ENCODE measurements at places on chromosomes 7 and 10.

GRCh38 chr7:18655506-18655905, 160.0 kb downstream of the HDAC9 start:
- no peak for DNase-seq

DNA sequence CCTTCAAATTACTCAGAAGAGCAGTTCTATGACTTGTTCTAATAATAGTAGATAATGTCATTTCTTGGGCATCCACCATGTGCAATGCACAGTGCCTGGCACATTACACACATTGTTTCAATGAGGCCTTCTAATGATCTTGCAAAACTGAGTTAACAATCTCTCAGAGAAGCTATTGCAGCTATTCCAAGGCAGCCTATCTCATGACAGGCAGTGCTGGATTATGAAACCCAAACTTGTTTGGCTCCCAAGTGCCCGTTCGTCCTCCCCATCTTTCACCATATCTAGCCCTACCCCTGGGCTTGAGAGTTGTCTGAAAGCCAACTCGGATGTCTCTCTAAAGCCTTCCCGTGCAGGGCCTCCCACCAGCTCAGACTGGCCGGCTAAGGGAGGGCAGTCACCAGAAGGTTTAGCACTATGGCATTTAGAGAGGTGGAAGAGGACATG, 405.1 kb downstream of the PLXNA4 start:
- no peak for DNase-seq

- DNase-seq, result no peak
Measured at GRCh38 chr7:21642422-21642821, 99.6 kb downstream of the DNAH11 start.

GRCh38 chr10:64113792-64114191, 592.6 kb downstream of the REEP3 start:
- no peak for DNase-seq

DNA sequence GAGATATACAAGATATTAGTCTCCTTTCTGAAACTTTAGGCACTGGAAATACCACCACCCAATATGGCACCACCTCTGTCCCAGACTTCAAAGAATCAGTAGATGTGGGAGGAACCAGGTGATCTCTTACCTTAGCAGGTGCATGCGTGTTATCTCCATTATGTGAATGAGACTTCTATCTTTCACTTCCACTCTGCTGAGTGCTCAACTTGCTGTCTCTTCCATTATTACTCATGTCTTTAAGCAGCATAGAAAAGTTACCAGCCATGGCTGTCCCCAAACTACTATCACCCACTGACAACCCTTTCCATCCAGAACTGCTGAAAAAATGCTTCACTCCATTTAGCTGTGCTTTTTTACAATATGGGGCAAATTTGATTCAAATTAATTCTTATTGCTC, 101.5 kb upstream of the PRSS1 start:
- no peak for DNase-seq

DNA sequence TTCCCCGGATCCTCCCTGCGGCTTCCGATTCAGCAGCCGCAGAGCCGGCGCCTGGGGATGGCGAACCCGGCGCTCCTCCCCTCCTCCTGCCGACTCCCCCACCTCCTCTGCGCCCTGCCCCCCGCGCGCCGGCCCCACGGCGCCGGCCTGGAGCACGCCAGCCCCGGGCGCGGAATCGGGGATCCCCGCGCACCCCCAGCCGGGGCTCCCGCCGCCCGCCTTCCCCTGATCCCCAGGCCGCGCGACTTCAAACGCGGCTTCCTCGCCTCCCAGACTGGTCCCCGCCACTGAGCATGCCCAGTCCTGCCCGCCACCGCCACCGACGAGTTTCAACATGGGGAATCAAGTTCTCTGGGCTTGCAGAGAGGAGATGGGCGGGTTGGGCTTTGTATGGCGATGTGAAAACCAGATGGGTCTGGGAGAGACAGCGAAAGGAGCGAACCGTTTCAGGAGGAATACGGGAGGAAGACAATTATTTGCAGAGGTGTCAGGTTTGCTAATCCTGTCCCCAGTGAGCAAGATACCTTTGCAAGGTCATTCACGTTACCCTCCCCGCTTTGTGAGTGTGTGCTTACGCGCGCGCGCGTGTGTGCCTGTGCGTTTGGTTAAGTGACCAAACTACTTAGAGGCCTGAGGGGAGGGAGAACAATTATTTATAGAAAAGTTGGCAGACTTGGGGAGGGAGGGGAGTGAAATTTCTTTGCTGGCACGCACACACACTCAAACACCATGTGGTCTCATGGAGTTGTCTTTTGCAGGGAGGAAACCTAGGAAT, at the start of gene PANK1:
Gene PANK1 (minus strand): TSS at position 276 of the 775 bp plus-strand sequence. CDS start 351 bp downstream, outside the sequence.
- peak; percentile 81 for DNase-seq

- no peak for DNase-seq
Measured at GRCh38 chr10:62044566-62044965, 143.1 kb downstream of the ARID5B start.

DNA sequence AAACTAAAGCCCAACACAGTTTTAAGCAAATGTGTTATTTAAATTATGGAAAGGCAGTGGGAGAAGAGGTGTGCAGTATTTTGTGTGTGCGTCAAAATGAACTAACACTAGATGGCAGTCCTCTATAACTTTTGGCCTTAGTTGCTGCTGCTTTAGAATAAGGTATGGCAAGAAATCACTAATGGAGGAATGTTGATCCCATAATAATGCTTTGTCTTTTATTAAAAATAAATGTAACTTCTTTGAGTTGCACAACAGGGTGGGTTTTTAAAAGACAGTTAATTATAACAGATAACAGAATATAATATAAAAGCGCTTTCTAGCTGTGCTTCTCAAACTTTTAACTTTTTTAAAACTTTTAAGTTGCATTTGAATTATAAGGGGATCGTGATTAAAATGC, 56.4 kb downstream of the BBS9 start:
- no peak for DNase-seq

GRCh38 chr10:123139521-123140163, 3.9 kb downstream of the HMX3 start:
- DNase-seq, result no peak

- DNase-seq, result no peak
Measured at GRCh38 chr7:2687881-2688318, at the start of gene AMZ1. Gene AMZ1 (plus strand): TSS chr7:2688202. CDS start chr7:2700452, 12,250 bp downstream.

DNA sequence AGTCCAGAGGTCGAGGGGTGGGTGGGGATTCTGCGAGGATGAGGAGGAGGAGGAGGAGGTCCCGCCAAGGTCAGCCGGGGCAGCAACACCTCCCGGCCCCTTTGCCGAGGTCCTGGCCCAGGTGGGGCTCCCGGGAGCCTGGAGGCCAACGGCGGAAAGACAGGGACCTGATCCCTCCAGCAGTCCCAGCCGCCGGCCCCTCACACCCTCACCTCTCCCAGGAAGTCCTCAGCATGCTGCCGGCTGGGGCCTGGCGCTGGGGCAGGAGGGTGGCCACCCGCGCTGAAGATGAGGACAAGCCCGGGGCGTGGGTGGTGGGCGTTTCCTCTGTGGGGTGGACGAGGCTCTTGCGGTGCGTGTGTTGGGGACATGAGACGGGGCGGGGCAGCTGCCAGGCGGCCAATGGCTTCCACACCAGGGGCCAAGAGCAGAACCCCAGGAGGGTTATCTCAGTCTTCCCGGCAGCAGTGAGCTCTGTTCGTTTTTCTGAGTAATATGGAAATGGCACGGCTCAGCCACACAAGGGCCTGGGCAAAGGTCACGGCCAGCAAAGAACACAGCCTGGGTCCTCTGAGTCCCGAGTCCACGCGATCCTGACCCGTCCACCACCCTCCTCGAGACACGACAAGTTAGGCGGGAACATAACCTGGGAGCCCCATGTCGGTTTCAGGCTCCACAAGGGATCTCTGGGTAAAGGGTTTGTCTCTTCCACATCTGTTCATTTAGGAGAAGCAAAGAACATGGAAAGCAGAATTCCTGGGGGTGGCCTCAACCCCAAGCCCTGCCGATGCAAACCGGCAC, 82.9 kb upstream of the PDGFA start:
- DNase-seq, result peak; percentile 72

DNA sequence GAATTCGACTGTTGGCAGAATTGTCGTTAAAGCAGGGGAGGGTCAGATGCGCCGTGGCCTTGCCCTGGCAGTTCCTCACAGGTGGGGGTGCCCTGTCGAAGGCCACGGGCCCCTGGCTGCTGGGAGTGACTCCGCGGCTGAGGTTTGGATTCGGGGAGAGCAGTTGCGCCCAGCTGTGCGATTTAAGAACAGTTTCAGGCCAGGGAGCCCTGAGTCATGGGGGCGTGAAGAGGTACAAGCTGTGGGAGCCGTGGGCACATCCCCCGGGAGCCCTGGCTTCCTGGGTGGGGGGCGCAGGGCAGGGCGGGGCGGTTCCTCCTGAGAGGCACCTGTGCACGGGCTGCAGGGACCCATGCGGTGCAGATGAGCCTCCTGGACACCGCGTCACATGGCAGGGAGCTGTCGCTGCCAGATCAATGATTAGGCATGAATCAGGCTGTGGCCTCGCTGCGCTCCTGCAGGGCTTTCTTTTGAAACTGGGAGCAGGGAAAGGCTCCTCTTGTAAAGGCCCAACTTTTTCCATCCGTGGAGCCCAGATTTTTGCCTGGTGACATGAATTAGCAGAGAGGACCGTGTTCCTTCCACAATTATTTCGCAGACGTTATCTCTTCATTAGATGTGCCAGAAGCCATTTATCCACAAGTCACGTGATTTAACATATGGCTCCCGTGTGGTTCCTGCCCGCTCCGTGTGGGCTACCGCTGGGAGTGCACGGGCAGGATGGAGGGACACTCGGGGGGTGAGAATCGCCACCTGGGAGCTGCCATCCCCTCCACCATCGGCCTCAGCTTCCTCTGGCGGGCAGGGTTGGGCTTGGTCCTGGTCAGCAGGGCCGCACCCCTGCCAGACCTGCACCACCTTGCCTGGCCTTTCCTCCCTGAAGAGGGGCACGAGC, 918 bp downstream of the PWWP2B start:
- DNase-seq, result peak; percentile 39

- no peak for DNase-seq
Measured at GRCh38 chr10:10811562-10811961, 206.1 kb upstream of the CELF2 start.

- no peak for DNase-seq
Measured at GRCh38 chr10:77175631-77176222, 461.9 kb downstream of the KCNMA1 start.

- DNase-seq, result no peak
Measured at GRCh38 chr7:138370956-138371355, 89.1 kb upstream of the TRIM24 start.

- no peak for DNase-seq
Measured at GRCh38 chr7:128136215-128136597, 104.9 kb upstream of the LEP start.

GRCh38 chr7:37212556-37212955, 236.1 kb downstream of the ELMO1 start:
- DNase-seq, result no peak

DNA sequence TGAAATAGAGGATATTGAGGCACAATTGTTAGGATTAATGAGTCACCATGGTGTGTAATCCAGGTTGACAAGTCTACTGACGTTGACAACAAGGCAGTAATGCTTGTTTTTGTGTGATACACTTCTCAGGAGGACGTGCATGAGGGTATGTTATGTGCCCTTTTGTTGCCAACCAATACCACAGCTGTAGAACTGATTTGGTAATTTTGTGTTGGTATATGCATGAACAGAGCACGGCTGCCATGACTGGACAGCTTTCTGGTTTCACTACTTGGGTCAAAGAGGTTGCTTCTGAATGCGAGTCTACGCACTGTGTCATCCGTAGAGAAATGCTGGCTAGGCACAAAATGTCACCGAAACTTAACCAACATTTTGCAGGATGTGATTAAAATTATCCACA, 32.9 kb downstream of the PHTF2 start:
- DNase-seq, result peak; percentile 57

- no peak for DNase-seq
Measured at GRCh38 chr7:88217675-88218428, 2.0 kb downstream of the SRI start.

DNA sequence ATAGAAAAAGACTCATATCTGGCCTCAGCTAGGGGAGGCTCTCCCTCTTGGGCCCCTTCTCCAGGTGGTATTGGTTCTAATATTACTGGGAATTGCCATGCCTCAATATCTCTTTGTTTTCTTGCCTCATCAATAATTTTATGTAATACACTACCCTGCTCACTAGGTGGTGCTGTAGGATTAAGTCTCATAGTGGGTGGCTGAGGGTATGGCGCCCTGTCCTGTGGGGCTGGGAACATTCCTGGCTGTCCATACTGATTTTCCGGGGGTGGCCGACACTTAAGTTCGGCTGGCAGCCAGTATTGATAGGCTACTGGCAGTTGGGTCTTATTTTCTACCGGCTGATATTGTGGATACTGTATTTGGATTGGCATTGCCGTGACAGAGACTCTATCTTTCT, 9.0 kb upstream of the TAS2R3 start:
- DNase-seq, result no peak

GRCh38 chr7:31875424-31875823, 188.4 kb downstream of the PPP1R17 start:
- no peak for DNase-seq

GRCh38 chr10:17128261-17128660, 1.4 kb downstream of the CUBN start:
- no peak for DNase-seq

DNA sequence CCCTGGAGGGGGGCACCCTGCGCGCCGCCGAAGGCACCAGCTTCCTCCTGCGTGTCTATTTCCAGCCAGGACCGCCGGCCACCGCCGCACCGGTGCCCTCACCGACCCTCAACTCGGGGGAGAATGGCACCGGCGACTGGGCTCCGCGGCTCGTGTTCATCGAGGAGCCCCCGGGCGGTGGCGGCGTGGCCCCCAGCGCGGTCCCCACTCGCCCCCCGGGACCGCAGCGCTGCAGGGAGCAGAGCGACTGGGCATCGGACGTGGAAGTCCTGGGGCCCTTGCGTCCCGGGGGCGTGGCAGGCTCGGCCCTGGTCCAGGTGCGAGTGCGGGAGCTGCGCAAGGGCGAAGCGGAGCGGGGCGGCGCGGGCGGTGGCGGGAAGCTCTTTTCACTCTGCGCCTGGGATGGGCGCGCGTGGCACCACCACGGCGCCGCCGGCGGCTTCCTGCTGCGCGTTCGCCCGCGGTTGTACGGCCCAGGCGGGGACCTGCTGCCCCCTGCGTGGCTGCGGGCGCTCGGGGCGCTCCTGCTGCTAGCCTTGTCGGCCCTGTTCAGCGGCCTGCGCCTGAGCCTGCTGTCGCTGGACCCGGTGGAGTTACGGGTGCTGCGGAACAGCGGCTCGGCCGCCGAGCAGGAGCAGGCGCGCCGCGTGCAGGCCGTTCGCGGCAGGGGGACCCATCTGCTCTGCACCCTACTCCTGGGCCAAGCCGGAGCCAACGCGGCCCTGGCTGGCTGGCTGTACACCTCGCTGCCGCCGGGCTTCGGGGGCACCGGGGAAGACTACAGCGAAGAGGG, 594 bp downstream of the CNNM1 start:
- DNase-seq, result no peak

DNA sequence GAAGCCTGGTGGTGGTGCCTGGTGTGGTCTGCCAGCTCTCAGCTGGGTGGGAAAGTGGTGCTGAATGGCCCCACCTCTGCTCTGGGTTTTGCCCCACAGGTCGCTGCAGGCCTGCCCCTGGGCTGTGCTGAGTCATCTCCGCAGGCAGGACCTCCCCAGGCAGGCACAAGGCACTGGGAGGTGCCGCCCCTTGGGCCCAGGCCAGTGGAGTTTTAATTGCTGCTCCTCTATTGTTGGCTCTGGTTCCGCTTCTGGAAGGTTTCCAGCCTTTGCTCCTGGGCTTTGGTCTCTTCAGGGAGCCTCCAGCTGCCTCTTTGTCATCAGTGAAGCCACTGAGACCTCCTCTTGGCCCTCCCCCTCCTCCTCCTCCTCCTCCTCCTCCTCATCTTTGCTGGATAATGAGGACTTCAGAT, 180.3 kb upstream of the GRB10 start:
- no peak for DNase-seq
